ENCODE measurements at places on chromosomes 11 and 22.

- DNase-seq = peak; percentile 25
Measured at GRCh38 chr22:24758164-24758799, 16.2 kb downstream of the PIWIL3 start.

DNA sequence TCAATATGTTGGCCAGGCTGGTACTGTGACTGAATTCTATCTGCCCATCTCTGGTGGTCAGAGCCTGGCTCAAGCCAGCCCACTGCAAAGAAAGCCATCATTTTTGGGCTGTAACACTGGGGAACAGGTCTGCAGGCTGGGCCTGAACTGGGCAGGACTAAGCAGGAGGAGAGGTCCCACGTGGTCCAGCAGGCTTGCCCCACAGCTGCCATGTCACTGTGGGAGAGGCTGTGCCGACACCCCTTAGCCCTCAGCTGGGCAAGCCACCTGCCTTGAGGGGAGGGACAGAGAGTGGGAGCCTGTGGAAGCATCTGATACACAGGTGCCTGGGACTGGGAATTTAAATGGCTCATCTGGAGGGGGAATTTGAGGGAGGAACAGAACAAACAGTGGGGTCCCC lies 66.7 kb upstream of the CLTCL1 start:
- no peak for DNase-seq

GRCh38 chr11:81941998-81942397 lies 791.7 kb downstream of the FAM181B start:
- DNase-seq = no peak

DNA sequence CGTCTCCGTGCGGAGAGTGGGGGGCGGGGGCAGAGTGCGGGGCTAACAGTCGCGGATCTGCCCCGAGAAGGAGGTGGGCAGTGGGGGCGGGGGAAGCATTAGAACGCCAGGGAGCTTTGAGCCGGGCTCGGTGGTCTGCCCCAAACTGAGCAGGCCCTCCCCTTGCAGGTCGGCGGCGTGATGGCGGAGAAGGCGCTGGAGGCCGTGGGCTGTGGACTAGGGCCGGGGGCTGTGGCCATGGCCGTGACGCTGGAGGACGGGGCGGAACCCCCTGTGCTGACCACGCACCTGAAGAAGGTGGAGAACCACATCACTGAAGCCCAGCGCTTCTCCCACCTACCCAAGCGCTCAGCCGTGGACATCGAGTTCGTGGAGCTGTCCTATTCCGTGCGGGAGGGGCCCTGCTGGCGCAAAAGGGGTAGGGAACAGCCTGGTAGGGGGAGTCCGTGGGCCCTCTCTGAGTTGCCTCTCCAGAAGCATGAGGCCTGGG lies 979 bp downstream of the ABCG4 start:
- DNase-seq = no peak

DNA sequence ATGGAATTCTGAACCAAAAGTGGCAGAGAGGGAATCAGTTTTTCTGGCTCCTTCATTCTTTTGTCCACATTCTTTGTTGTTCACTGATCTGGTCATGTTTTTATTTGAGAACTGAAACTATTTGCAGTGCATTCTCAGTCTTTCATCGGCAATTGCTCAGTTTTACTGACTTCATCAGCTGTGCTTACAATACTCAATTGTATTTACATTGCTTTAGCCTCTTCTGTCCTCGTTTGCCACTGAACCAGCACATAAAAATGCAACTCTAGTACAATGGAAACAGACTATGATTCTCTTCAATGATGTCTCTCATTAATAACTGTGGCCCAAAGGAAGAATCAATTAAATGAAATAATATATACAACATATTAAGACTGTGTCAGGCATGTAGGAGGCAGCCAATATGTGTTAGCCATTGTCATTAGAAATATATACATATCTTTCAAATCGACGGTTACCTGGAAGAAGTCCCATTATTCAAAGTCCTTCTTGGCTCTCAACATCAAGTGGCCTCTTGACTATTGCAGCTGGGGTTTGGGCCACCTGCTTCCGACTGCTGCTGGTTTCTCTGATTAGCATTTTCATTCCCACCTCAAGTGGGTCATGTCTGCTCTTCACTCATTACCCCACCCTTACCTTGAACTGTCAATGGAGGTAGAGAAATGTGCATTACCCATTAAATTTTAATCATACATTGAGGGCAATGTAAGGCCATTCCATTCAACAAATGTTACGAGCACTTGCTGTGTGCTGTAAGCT lies 600.1 kb downstream of the INSC start:
- DNase-seq = no peak

- DNase-seq = no peak
Measured at GRCh38 chr11:108959105-108959761, 294.4 kb downstream of the DDX10 start.

DNA sequence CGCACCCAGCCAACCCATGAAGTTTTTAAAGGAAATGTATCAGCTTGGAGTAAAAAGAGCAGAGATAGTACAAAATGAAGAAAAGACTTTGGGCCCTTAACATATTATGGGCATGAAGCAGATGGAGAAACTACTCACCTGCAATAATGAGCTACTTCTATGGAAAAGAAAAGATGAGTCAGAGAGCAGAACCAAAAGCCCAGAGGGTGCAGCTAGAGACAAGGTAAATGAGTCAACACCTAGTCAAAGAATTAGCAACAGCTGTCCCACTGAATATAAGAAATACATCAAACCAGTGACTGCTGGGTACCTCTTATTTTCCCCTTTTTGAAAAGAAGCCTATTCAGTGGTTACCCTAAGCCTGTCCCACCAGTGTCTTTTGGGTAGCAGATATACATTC lies 61.8 kb downstream of the RPL27A start:
- no peak for DNase-seq

DNA sequence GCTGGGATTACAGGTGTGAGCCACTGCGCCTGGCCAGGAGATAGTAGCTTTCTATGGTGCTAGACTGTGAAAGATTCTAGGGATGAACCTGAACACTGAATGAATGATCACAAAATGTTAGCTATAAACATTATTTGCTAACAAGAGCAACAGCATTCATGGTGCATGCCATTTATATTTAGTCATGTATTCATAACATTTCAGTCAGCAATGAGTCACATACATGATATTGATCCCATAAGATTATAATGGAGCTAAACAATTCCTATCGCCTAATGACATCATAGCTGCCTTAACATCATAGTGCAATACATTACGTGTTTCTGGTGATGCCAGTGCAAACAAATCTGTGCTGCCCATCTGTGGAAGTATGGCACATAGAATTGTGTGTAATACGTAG lies 164.1 kb downstream of the ARHGAP42 start:
- DNase-seq = peak; percentile 94

All from HS-5 (cell line).